ENCODE measurements at places on chromosomes 5 and 9.

DNA sequence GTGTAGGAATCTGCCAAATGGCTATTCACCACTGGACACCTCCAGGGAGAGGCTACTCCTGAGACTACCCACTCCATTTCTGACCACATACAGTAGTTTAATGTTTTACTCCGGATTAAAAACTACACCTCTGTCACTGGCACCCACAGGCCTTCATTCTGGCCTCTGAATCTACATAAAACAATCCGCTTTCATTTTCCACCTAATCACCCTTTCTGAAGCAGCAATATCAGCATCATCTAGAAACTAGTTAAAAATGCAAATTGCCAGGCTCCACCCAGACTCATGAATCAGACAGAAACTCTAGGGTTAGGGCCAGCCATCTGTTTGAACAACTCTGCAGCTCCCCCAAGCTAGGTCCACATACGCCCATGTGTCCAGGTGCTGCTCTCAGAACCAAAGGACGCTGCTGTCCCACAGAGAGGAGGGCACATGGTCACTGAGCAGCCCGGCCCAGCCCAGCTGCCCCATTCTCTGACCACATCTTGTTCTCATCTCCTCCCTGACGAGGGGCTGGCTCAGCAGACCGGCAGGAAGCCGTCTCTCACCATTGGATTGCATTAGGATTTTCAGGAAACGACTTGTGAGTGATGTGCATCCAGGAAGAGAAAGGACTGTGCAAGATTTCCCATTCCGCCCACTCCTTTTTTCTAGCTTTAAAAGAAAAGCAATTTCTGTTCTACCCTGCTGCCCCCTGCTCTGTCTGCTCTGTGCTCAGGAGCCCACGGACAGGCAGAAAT is 34.7 kb downstream of the ADAM19 start:
- DNase-seq = peak; percentile 74

GRCh38 chr9:18331310-18331684 is 142.7 kb upstream of the ADAMTSL1 start:
- no peak for DNase-seq

GRCh38 chr5:152178350-152178699 is 226.8 kb downstream of the NMUR2 start:
- DNase-seq = no peak

GRCh38 chr5:55030676-55031369 is 6.8 kb downstream of the GZMK start:
- DNase-seq = no peak

GRCh38 chr9:77562019-77562748 is 85.9 kb downstream of the GNA14 start:
- DNase-seq = no peak

GRCh38 chr5:12652201-12652600 is 748.0 kb upstream of the CTNND2 start:
- no peak for DNase-seq

DNA sequence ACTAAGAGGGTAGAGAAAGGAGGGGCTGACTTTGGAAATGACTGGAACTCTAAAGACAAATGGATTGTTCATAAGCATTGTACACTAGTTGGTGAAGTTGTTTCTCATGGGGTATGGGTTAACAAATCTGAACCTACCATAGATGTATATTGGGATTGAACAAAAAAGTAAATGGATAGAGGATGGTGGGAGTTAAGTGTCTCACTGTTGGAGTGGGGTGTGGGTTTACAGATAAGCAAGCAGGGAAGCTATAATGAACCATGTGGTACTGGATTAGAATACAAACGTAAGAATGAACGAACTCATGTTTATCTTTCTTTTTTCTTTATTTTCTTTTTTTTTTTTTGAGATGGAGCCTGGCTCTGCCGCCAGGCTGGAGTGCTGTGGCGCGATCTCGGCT is 17.8 kb downstream of the GNG10 start:
- DNase-seq = no peak

DNA sequence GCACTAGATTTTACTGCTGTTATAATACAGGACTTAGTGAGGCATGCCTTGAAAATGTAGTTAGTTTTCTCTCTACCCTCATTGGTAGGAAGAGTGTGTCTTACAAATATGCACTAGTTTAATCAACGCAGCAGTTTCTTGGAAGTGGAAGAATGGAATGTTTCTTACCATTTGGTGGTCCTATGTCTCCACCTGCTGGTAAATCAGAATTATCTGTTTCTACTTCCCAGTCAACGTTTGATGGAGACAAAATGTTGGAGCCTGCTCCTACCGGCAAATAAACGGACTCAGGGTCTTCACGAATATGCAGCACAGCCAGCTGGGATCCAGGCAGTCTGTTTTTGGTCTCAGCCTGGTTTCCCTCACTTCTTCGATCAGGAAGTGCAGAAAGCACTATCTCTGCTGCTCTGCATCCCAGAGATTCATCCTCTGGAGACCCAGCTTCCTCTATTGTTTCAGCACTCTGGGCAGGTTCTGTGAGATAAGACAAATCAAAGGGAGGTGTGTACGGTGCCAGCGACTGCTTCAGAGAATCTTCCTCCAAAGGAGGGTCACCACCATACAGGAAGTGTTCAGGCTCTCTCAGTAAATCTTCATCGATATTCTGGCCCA is 59.5 kb upstream of the PCA3 start:
- no peak for DNase-seq

DNA sequence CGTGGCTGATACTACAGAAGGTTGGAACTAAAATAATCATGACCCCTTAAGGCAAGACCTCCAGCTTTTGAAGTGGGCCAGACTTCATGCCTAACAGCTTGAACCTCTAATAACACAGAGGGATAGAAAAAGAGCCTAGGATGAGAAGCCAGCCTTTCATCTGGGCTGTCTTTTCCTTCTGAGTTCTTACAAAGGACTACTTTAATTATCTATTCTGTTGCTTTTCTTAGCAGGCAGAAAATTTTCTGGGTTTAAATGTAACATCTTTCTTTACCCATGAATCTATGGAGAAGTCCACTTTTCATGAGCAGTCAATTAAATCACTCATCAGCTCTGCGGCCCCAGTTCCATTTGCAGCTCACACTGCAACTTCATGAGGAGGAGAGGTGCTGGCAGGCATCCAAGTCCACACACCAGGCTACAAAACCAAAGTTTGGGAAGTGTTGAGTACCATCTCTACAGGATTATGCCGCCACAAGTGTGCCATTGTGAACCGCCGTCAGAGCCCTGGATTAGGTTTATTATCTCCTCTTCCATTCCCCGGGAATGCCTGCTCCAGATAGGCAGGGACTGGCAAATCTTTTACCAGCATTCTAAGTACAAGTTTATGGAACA is 192.0 kb downstream of the TLE4 start:
- no peak for DNase-seq

- DNase-seq = no peak
Measured at GRCh38 chr9:32490601-32491000, 35.4 kb downstream of the RIGI start.

DNA sequence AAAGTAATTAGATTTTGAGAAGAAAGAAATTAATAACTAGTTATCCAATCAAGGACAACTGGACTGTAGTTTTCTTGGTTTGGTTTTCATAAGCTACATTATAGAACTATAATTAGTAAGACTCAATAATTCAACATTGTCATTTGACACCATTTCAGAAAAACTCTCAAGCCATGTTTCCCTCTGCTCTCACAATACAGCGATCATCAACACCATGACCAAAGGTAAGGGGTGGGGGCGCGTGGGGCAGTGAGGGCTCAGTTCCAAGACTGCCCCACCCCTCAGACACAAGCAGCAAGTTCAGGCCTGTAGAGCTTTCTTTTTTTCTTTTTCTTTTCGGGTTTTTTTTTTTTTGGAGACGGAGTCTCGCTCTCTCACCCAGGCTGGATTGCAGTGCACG is 6.4 kb downstream of the CMBL start:
- DNase-seq = no peak

DNA sequence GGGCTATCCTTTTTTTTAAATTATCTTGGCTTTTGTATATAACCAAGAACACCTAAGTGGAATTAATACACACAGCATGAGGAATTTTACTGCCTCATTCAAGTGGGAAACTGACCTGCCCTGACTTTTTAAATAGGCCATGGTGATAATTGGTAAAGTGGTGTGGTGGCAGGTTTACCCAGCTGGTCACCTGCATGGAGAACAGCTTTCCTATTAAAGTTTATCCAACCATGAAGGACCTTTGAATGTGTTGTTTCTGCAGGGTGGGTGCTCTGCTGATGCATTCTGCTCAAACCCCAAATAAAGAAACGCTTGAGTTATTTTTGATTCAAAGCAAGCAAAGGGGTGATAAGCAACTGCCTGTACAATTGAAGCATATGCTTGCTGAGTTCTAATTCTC is 261.0 kb upstream of the GRIN3A start:
- no peak for DNase-seq

DNA sequence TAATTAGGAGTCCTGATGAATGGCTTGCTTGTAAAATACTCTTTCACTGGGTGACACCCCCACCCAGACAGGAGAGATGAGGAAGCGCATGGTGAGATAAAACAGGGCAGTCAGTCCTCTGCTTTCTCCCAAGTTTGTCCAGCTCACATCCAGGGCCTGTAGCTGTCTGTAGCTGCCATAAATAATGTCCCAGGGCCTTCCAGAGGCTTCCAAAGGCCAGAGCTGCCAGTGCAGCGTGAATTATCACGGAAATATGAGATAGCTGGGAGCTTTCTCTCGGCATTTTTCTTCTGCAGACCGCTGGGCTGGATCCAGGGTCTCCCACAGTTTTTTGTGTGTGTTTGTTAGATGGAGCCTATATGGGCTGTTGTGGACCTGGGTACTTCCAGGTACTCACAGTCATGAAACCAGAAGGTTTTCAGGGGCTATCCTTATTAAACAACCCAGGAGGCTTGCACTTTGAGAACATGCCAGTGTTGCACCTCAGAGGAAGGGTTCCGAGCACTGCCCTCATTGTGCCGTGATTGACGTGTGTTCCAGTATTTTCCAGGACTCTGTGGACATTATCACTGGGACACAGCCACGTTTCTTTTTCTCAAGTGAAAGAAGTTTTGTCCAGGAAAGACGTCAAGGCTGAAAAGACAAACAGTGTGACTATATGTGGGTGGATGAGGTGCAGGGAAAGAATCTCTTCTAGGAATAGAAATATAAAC is 117.5 kb downstream of the FGF1 start:
- no peak for DNase-seq

DNA sequence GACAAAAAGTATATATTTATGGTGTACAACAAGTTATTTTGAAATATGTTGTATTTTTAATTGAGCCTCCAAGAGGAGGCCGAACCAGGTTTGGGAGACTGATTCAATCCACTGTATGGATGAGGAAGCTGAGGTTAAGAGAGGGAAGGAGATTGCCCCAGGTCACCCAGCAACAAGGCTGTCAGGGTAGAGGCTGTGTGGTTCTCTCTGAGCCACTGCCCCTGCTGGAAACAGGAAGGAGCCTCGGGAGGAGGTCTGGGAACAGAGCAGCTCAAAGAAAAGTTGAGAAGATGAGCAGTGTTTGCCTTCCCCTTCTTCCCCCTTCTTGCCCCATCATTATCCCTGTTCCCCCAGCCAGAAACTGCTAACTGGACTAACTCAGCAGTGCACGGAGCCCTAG is 6.6 kb upstream of the FAT2 start:
- DNase-seq = no peak

- no peak for DNase-seq
Measured at GRCh38 chr5:8714198-8714597, 831.7 kb downstream of the SEMA5A start.

GRCh38 chr9:37471942-37472684 is 6.9 kb upstream of the ZBTB5 start:
- no peak for DNase-seq

DNA sequence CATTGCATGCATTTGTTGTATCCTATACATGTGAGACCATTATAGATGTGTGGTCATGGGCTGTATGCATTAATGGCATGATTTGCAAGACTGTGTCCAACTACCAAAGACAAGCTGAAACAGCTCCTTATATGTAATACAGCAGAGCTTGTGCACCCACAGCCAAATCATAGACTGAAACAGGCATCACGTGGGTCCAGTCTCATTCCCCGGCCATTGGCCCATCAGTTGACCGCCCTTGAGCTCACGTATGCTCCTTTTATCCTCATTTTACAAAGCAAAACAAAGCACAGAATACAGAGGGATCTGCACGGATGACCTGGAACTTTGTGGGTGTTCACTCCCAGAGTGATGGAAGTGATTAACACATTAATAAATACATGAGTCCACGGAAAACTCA is 109.1 kb downstream of the ROR2 start:
- DNase-seq = no peak

- no peak for DNase-seq
Measured at GRCh38 chr5:59055745-59056448, 473.0 kb downstream of the RAB3C start.

DNA sequence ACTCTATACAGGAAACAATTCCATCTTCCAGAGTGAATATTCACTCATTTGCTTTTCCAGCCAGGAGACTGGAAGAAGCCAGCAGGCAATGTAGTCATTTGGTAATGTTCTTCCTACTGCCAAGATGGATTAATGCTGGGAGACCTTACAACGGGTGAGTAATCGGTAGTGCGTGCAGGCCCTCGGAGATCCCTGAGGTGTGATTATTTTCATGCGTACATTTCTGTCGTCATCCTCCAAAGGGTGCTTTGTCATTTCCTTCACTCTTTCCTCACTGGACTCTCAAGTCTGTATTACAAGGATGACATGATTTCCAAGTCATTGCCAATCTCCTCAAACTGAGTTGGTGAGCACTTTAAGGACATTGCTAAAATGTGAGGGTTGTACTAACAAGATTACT is 263.5 kb downstream of the CWC27 start:
- DNase-seq = no peak

DNA sequence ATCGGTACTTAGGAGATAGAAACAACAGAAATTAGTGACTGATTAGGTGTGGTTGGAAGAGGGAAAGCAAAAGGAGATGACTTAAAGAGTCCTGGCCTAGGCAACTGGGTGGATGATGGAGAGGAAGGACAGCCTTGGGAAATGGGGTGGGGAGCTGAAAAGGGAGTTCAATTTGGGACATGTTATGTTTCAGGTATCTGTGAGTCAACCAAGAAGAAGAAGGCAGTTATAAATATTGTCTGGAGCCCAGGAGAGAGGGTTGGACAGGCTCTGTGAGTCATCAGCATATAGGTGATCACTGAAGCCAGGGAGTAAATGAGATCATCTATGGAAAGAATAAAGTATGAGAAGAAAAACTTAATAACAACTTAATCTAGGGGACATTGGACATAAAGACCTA is 357.7 kb downstream of the NPR3 start:
- DNase-seq = no peak

GRCh38 chr5:176629853-176630680 is at the start of the genes EIF4E1B and SNCB:
Gene EIF4E1B (plus strand): TSS chr5:176630675. CDS start chr5:176642788, 12,113 bp downstream.
Gene SNCB (minus strand): TSS chr5:176630534. CDS start chr5:176629654, 880 bp downstream.
- peak; percentile 67 for DNase-seq

DNA sequence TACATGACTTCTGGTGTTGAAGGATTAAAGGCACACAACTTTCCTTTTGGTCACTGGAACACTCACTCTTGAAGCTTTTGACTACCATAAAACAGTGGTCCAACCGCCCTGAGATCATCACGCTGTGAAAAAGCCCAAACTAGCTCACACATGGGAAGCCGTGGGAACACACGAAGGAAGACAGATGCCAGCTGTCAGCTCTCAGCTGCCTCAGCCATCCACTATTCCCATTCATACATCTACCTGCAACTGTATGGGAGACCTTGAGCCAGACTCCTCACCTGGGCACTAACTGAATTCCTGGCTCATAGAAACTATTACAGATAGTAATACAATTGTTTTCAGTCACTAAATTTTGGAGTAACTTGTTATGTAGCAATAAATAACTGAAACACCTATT is 246.1 kb downstream of the MSX2 start:
- DNase-seq = no peak

All from activated CD4-positive, alpha-beta memory T cell treated with anti-CD3 and anti-CD28 coated beads for 36 hours (primary cell).